ENCODE measurements at places on chromosomes 1 and 21. TPM values are rescaled to one million over a fixed set of nuclear protein-coding genes. Genes with fewer than 3 reads are reported as not detected.

The DPH5 gene
- total RNA-seq = 36.7 TPM

The ZNF124 gene
- total RNA-seq = 18.4 TPM

The PAQR6 gene
- 4.9 TPM for total RNA-seq

The KDF1 gene
- total RNA-seq = not detected

DNA sequence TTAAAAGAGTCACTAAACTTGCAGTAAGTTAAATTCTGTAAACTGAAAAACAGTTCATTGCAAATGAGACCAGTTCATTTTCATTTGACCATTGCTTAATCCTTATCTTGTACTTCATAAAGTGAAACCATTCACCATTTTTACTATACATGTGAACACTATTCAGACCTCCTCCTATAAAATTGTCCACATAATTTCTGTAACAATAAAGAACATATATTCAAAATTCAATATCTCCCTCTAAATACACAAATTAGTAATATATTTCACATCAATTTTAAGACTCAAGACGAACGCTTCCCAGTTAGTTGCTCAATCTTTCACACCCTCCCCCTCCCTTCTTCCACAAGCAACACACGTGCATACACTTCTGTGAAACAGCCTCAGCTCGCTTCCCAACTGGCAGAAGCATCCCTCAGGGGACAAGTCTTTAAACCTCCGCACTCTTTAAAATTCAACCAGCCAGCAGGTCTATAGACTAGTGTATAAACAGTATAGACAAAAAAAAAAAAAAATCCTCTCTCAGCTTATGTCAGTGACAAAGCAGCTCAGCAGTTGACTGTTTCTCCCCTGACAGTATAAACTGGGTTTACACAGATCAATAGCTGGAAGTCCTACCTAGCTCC, 99.6 kb downstream of the DENND1B start:
- H3K4me1 ChIP-seq = peaks cover 23% of the 10 kb centered on the region
- DNase-seq = no peak
- H3K36me3 ChIP-seq = no peaks in the 10 kb centered on the region
- H3K27me3 ChIP-seq = no peaks in the 10 kb centered on the region

DNA sequence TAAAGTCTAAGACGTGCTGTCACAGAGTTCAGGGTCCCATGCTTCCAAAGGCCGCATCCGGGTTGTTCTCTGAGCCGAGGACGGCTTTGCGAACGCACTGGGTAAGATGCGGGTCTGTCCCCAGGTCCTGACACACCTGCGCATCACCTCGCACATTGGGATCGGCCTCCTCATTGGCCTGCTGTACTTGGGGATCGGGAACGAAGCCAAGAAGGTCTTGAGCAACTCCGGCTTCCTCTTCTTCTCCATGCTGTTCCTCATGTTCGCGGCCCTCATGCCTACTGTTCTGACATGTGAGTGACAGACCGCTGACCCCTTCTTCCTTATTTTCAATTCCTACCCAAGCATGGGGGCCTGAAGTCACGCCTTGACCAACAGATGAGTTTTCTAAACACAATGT, 25.3 kb downstream of the TFF3 start:
- H3K4me1 ChIP-seq = peaks cover 8% of the 10 kb centered on the region
- no peak overlapping the region for H3K4me3 ChIP-seq
- H3K36me3 ChIP-seq = no peaks in the 10 kb centered on the region
- no peak overlapping the region for H3K27ac ChIP-seq
- H3K27me3 ChIP-seq = peaks cover 10% of the 10 kb centered on the region

DNA sequence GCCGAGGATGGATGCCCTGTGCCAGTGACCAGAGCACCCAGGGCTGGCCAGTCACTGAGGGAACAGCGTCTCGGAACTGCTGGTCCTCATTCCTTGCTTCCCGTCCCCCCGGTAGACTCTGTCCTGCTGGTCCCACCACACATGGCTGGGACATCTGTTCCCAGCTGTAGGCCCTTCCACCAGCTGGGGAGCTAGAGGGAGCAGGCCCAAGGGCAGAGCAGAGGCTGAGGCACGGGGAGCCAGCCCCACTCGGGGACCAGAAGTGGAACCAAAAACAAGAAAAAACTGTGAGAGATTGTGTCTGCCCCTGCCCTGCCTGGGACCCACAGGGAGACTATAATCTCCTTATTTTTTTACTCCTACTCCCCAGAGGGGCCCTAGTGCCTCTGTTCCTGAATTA, 23.8 kb downstream of the ATP8B2 start:
- H3K4me3 ChIP-seq = no peak overlapping the region
- H3K4me1 ChIP-seq = peaks cover 25% of the 10 kb centered on the region
- no peak for DNase-seq
- no peaks in the 10 kb centered on the region for H3K27me3 ChIP-seq

DNA sequence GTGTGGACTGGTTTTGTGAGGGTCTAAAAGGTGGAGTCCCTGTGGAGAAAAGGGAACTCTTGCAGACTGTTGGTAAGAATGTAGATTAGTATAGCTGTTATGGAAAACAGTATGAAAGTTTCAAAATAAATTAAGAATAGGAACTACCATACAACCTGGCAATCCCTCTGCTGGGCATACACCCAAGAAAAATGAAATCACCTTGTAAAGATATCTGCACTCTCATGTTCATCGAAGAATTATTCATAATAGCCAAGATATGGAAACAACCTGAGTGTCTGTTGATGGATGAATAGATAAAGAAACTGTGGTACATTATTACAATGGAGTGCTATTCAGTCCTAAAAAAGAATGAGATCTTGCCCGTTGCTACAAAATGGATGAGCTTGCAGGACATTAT, 109.6 kb downstream of the TBX19 start:
- no peak overlapping the region for H3K27ac ChIP-seq
- no peak for DNase-seq
- H3K4me1 ChIP-seq = peaks cover 4% of the 10 kb centered on the region
- peaks cover 27% of the 10 kb centered on the region for H3K27me3 ChIP-seq
- H3K4me3 ChIP-seq = no peak overlapping the region

- H3K27me3 ChIP-seq = no peaks in the 10 kb centered on the region
- no peak for DNase-seq
- peaks cover 2% of the 10 kb centered on the region for H3K36me3 ChIP-seq
- H3K4me1 ChIP-seq = peaks cover 5% of the 10 kb centered on the region
Observed at GRCh38 chr1:201525193-201525778, 13.6 kb upstream of the NAV1 start.

DNA sequence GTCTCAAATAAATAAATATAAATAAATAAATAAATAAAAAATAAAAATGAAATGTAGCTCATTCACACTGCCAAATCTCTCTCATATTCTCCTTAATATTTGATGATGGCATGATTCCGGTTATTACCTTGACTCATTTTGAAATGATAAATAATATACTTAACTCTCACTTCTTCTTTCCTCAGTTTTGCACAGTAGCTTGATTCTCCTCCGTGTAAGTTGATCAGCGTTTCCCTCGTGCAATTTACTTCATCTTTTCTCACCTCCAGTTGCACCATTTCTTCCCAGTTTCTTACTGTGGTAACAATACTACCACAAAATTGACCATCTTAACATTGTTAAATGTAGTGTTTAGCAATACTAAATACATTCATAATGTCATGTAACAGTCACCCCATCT, 111.6 kb downstream of the RIPK4 start:
- peak overlapping the region; percentile 11 for H3K27ac ChIP-seq
- H3K4me3 ChIP-seq = no peak overlapping the region
- peaks cover 42% of the 10 kb centered on the region for H3K4me1 ChIP-seq
- no peaks in the 10 kb centered on the region for H3K36me3 ChIP-seq
- DNase-seq = no peak

DNA sequence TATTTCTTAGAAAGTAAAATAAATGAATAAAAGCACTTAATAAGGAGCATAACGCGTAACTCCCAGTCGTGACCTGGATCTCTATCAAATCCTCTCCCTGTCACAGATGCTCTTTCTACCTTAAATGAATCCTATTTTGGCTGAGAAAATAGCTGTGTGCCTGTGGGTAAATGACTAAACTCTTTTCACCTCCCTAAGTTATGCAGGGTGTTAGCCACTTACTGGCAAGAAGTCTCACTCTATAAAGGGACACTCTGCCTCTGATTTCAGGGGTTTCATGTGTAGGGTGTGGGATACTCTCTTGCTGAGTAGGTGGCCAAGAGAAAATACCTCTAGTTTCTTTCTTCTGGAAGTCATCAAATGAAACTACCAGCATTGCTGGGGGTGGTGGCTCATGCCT, 24.3 kb upstream of the PPP1R15B start:
- no peak for DNase-seq
- no peak overlapping the region for H3K27ac ChIP-seq
- H3K36me3 ChIP-seq = peaks cover 29% of the 10 kb centered on the region
- no peak overlapping the region for H3K4me3 ChIP-seq

DNA sequence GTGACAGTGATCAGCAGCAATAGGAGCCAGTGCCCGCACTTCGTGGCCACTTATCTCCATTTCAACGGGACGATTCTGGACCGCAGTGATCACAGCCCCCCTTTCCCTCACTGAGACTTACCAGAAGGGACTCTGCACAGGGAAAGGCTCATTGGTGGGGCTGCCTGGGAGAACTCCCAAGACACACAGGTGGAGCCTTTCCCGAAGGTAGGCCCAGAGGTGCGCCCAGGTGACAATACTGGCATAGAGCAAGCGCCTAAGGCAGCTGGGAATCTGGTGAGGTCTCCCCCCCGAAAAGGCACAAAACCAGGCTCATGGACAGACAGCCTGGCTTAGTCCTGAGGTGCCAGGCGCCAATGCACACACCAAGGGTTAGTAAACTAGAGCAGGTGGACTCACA, 318.9 kb downstream of the AJAP1 start:
- H3K4me3 ChIP-seq = no peak overlapping the region
- no peaks in the 10 kb centered on the region for H3K27me3 ChIP-seq
- no peaks in the 10 kb centered on the region for H3K4me1 ChIP-seq
- no peak overlapping the region for H3K27ac ChIP-seq

All from chondrocyte (in vitro differentiated cells).